ENCODE measurements at places on chromosomes 1 and 21. TPM values are rescaled to one million over a fixed set of nuclear protein-coding genes. Genes with fewer than 3 reads are reported as not detected.

DNA sequence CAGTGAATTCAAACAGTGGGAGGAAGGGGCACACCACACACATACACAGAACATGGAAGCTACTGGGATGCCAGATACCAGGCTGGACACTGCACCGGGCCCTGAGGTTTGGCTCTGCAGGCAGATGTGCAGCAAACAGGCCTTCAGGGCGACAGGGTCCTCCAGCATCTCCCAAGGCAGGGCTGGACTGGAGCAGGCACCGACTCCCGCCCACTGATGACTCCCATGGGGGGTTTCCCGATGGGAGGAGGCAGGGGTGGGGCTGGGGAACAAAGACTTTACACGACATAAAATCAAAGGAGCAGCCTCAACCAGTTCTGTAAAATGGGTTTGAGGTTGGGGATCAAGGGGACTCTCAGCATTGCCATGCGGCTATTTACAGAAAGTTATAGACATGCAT is 118.1 kb downstream of the SYT2 start:
- no peak for DNase-seq

Gene FCMR
- total RNA-seq: not detected

Gene FLG2
- not detected for total RNA-seq

DNA sequence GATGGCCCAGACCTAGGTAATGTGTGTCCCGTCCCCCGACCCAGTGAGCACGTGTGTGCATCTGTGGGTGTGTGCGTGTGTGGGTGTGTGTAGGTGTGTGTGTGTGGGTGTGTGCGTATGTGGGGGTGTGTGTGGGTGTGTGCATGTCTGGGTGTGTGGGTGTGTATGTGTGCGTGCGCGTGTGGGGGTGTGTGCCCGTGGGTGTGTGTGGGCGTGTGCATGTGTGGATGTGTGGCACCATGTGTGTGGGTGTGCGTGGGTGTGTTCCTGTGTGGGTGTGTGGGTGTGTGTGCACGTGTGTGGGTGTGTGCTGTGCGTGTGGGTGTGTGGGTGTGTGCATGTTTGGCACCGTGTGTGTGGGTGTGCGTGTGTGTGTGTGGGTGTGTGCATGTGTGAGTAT is 309.5 kb downstream of the KIF26B start:
- no peak for DNase-seq

Gene SAMSN1
- total RNA-seq: 3.8 TPM

GRCh38 chr1:222975472-222976122 is 160.8 kb downstream of the DISP1 start:
- no peak for DNase-seq

- DNase-seq: no peak
Observed at GRCh38 chr1:162922201-162922600, 61.2 kb upstream of the CCDC190 start.

GRCh38 chr1:167314671-167315070 is 94.0 kb downstream of the POU2F1 start:
- DNase-seq: no peak

Gene TOMM20
- total RNA-seq: 84.5 TPM

Gene VAMP3
- total RNA-seq: 33.6 TPM

DNA sequence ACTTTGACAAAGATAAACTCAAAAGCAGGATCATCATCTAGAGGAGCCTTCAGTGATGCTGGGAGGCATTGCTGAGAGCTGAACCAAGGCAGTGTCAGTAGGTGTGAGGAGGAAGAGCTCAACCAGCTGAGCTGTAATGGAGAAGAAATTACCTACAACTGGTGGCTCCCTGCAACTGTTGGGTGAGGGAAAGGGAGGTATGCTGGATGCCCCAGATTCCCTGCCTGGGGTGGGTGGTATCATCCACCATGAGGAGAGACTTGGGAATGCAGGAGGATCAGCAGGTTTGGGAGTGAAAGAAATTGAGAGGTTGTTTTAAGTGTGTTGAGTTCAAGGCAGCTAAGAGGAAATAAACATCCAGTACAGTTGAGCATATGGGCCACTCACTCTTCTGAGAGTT is 199.8 kb downstream of the DNM3 start:
- no peak for DNase-seq

DNA sequence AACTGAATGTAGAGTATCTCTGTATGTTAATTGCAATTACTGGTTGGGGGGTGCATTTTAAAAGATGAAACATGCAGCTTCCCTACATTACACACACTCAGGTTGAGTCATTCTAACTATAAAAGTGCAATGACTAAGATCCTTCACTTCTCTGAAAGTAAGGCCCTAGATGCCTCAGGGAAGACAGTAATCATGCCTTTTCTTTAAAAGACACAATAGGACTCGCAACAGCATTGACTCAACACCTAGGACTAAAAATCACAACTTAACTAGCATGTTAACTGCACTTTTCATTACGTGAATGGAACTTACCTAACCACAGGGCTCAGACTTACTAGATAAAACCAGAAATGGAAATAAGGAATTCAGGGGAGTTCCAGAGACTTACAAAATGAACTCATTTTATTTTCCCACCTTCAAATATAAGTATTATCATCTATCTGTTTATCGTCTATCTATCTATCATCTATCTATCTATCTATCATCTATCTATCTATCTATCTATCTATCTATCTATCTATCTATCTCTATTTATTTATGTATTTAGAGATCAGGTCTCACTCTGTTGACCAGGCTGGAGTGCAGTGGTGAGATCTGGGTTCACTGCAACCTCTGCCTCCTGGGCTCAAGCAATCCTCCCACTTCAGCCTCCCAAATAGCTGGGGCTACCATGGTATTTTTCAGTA is 47.8 kb downstream of the CHML start:
- DNase-seq: no peak

Gene PPFIA4
- total RNA-seq: 47.6 TPM

Gene XKR8
- 3.4 TPM for total RNA-seq

DNA sequence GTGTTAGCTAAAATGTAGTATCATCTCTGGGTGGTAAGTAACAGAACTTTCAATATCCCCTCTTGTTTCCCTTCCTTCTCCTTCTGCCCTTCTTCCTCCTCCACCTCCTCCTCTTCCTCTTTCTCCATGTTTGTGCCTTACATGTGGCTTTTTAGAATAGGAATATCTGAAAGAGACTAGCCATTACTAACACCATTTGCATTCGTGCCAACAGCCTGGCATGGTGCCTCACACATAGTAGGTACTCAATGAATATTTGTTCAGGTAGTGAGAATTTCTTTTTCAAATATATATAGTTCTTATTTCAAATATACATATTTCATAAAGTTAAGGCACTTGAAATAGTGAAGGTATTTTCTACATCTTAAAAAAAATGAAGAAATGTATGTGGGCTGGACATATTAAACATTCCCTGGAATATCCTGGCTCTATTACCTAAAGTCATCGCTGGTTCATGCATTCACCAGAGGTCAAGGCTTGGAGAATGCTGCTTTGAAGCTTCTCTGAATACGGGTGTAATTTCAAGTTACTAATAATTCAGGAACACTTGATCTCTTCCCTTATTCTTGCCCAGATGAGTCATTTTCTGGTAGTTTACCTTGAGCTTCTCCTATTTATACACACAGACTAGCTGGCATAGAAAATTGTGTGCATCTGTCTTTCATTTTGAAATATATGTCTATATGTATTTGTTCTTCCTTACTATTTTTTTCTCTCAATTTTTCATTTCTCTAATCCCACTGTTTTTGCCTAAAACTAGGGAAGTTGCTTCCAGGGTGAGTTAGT is 319.4 kb downstream of the TGFB2 start:
- DNase-seq: no peak

Gene ADAM30
- total RNA-seq: not detected

DNA sequence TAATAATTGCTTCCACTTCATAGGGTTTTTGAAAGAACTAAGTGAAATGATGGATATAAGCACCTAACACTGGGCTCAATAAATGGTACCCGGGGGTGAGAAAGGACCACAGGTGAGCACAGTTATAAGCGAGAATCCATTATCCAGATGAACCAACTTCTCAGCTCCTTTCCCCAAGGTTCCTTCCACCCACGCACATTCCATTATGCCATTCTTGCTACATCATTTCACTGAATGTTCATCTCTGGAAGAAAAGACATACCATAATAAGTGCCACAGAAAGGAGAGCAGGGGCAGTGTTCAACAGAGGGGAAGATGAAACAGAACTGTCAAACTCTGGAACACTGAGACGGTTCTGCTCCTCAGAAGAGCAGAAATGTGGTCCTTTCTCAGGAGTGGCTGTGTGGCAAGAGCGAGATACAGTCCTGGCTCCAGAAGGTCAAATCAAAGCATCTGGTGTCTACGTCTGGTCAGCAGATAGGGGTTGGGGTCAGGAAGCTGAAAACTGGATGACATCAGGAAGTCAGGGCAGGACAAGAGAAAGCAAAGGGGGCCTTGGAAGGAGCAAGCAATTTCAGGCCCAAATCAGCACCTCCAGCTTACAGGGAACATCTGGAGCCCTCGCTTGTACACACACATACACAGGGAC is 255.4 kb upstream of the TMEM51 start:
- DNase-seq: no peak
